ENCODE measurements at places on chromosomes 13 and 19. TPM values are rescaled to one million over a fixed set of nuclear protein-coding genes. Genes with fewer than 3 reads are reported as not detected.

Gene DNAAF3
- 2.4 TPM for total RNA-seq

Gene TUBA3C
- not detected for total RNA-seq

Gene ACP7
- not detected for total RNA-seq

Gene CDX2
- 1.1 TPM for total RNA-seq

Gene KLK3
- not detected for total RNA-seq

Gene SMIM7
- total RNA-seq, result 81.0 TPM

Gene ZNF433
- total RNA-seq, result 4.5 TPM

Gene KLHL1
- total RNA-seq, result not detected

Gene PALM
- 349 TPM for total RNA-seq

Gene ARL11
- not detected for total RNA-seq

Gene BLVRB
- total RNA-seq, result 7.2 TPM

Gene SELENOV
- 9.9 TPM for total RNA-seq

Gene HRC
- total RNA-seq, result 26.6 TPM

Gene ITGBL1
- not detected for total RNA-seq

GRCh38 chr19:45069056-45069455 is 7.2 kb downstream of the ZNF296 start:
- peaks cover 4% of the 10 kb centered on the region for H3K4me1 ChIP-seq
- DNase-seq, result peak; percentile 46
- H3K27me3 ChIP-seq, result peaks cover 6% of the 10 kb centered on the region

DNA sequence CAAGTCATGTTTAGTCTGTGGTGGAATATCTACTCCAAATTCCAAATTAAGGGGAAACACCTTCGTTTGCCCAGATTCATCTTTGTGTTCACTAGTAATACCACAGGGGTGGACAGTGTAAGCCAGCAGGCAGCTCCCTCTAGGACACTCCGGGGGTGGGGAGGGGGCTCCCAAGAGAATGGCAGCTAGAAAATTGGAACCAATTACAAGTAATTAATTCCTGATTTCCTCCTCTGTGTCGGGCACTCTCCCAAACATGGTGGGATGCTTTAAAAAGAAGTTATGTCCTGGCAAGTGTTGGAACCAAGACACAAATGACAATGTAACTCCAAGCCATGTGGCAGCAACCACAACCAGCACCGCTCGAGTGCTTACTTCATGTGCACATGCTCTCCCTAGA is 5.9 kb downstream of the COL4A1 start:
- peaks cover 11% of the 10 kb centered on the region for H3K27me3 ChIP-seq
- no peak overlapping the region for H3K4me3 ChIP-seq
- no peaks in the 10 kb centered on the region for H3K36me3 ChIP-seq
- DNase-seq, result no peak
- H3K4me1 ChIP-seq, result peaks cover 29% of the 10 kb centered on the region

DNA sequence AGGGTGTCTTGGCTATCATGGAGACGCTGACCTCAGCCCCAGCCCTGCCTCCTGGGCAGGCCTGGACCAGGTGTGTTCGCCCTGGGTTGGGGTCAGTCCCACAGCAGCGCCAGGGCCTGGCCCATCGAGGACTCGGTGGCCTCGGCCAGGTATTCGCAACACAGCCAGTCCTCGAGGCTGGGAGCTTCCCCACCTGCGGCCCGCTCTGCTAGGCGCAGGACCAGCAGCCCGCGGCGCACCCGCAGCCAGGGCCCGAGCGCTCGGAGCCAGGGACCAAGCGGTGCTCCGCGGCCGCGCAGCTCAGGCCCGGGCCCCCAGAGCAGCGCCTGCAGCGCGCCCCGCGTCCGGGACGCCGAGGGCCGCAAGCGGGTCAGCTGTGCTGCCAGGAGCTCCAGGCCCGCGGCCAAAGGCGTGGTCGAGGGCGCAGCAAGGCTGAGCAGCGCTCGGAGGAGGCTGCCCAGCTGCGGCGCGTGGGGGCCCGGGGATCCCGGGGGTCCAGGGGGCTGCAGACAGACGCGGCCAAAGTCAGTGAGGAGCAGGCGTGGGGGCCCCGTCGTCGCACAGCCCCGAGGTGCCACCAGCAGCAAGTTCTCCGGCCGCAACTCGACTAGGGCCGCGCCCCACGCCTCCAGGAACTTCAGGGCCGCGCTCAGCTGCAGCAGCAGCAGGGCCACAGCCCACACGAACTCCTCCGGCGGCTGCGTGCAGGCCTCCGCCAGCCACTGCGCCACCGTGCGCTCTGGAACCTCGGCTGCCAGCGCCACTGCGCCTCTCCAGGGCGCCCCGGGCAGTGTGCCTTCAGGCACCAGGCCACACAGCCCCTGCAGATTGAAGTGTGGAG is 6.2 kb downstream of the PEAK3 start:
- DNase-seq, result no peak
- H3K4me1 ChIP-seq, result peaks cover 13% of the 10 kb centered on the region
- H3K4me3 ChIP-seq, result no peak overlapping the region
- H3K36me3 ChIP-seq, result no peaks in the 10 kb centered on the region

- no peak overlapping the region for H3K27ac ChIP-seq
- H3K4me1 ChIP-seq, result no peaks in the 10 kb centered on the region
- peaks cover 5% of the 10 kb centered on the region for H3K36me3 ChIP-seq
- H3K4me3 ChIP-seq, result no peak overlapping the region
- H3K27me3 ChIP-seq, result no peaks in the 10 kb centered on the region
These were observed 99.0 kb upstream of the TSHZ3 start for GRCh38 chr19:31448221-31448657.

DNA sequence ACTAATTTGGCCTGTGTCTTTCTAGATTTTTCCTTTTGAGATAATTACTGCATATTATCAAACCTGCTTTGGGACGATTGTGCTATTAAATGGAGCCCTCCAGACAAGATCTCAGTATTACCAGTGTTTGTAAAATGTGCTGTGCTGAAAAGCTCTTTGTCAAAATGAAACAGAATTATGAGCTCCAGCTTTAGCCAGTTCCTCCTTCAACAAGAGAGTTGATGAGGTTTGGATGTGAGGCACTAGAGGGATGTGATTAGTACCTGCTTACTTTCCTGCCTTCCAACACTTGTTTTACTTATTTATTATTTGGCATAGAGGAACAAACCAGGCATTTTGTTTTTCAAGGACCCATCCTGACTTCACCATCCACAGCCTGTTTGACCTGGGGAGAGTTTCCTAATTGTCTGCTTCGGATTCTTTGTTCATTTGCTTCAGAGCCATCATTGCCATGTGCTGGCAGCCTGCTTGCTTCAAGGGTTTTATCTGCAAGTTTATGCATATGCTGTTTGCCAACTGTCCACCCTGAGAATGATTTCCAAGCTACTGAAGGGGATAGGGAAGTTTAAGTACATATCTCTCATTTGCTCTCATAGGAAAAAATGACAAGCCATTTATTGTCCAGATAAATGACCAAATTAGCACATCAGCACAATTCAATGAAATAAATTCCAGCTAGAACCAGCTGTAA is 32.9 kb upstream of the CPB2 start:
- no peaks in the 10 kb centered on the region for H3K27me3 ChIP-seq
- H3K27ac ChIP-seq, result no peak overlapping the region
- H3K36me3 ChIP-seq, result no peaks in the 10 kb centered on the region
- H3K4me3 ChIP-seq, result no peak overlapping the region
- H3K4me1 ChIP-seq, result no peaks in the 10 kb centered on the region

- no peak overlapping the region for H3K4me3 ChIP-seq
- no peaks in the 10 kb centered on the region for H3K4me1 ChIP-seq
- no peak overlapping the region for H3K27ac ChIP-seq
- H3K27me3 ChIP-seq, result no peaks in the 10 kb centered on the region
These were observed 86.7 kb downstream of the ZNF100 start for GRCh38 chr19:21680671-21681070.

DNA sequence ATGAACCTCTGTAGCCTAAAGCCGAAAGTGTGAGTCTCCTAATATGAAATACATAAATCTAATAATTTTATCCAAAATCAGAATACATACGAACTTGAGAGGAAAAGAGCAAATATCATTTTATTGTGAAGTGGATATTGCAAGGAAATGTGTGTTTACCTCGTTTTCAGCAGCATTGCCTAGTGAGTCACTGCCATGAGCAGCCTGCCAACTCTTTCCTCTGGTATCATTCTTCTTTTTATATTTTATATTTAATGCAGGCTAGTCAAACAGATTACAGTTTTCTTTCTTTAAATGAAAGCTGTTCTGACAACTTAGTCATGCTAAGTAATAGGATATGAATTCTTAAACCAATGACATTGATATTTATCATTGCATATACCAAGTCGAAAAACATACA is 44.2 kb downstream of the EDNRB start:
- no peak overlapping the region for H3K27ac ChIP-seq
- H3K27me3 ChIP-seq, result no peaks in the 10 kb centered on the region
- H3K4me1 ChIP-seq, result no peaks in the 10 kb centered on the region
- DNase-seq, result no peak

GRCh38 chr13:48709213-48709612 is 55.5 kb downstream of the CYSLTR2 start:
- no peak overlapping the region for H3K27ac ChIP-seq
- H3K36me3 ChIP-seq, result peaks cover 3% of the 10 kb centered on the region
- no peak for DNase-seq
- H3K4me3 ChIP-seq, result no peak overlapping the region
- no peaks in the 10 kb centered on the region for H3K4me1 ChIP-seq

GRCh38 chr13:24220086-24220703 is 59.7 kb downstream of the SPATA13 start:
- peaks cover 7% of the 10 kb centered on the region for H3K27me3 ChIP-seq
- no peak overlapping the region for H3K27ac ChIP-seq
- DNase-seq, result no peak
- no peaks in the 10 kb centered on the region for H3K36me3 ChIP-seq
- H3K4me3 ChIP-seq, result no peak overlapping the region

DNA sequence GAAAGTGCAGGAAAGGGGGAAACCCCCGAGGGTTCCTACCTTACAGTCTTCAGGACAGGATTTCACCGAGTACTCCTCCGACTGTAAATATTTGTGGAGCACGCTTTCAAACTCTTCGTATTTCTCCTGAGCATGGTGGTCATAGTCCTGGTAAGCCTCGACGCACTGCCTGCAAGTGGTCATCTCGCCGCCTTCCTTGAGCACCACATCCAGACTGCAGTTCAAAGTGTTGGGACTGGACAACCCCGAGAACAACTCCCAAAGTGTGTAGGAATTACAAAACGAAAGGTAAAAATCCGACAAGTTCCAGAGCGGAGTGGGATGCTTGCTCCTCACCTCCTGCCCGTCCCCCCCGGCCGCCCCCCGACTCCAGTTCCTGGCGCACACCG is 349.7 kb downstream of the LIG4 start:
- no peak for DNase-seq
- peaks cover 12% of the 10 kb centered on the region for H3K27me3 ChIP-seq
- H3K4me3 ChIP-seq, result peak overlapping the region; percentile 94
- peaks cover 12% of the 10 kb centered on the region for H3K4me1 ChIP-seq
- no peaks in the 10 kb centered on the region for H3K36me3 ChIP-seq

DNA sequence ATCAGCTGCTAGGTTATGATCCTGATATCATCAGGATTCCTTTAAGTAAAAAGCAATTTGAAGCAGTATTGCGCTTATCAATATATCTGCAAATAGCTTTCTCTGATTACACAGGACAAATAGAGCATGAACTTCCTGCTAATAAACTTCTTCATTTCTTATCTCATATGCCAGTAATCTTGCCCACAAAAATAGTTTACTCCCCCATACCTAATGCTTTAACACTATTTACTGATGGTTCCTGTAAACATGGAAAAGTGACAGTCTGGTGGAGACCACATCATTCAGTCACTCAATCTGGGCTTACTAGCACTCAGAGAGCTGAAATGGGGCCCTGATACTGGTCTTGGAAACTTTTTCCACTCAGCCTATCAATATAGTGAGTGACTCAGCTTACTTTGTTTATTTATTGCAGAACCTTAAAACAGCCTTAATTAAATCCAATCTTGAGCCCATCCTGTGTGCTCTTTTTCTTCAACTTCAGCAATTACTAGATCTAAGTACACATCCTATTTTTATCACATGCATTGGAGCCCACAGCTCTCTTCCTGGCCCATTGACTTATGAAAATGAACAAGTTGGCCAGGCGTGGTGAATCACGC is 1464.3 kb downstream of the UQCRFS1 start:
- peaks cover 18% of the 10 kb centered on the region for H3K36me3 ChIP-seq
- H3K4me3 ChIP-seq, result no peak overlapping the region
- no peaks in the 10 kb centered on the region for H3K4me1 ChIP-seq
- no peak for DNase-seq

- no peaks in the 10 kb centered on the region for H3K4me1 ChIP-seq
- no peaks in the 10 kb centered on the region for H3K27me3 ChIP-seq
- no peak for DNase-seq
- no peaks in the 10 kb centered on the region for H3K36me3 ChIP-seq
- H3K27ac ChIP-seq, result peak overlapping the region; percentile 43
- H3K4me3 ChIP-seq, result no peak overlapping the region
These were observed 27.6 kb upstream of the NEK3 start for GRCh38 chr13:52187029-52187423.

- H3K27me3 ChIP-seq, result peaks cover 2% of the 10 kb centered on the region
- no peaks in the 10 kb centered on the region for H3K4me1 ChIP-seq
- no peaks in the 10 kb centered on the region for H3K36me3 ChIP-seq
- no peak overlapping the region for H3K4me3 ChIP-seq
- no peak for DNase-seq
- no peak overlapping the region for H3K27ac ChIP-seq
These were observed 70.0 kb downstream of the INSR start for GRCh38 chr19:7224209-7224686.

DNA sequence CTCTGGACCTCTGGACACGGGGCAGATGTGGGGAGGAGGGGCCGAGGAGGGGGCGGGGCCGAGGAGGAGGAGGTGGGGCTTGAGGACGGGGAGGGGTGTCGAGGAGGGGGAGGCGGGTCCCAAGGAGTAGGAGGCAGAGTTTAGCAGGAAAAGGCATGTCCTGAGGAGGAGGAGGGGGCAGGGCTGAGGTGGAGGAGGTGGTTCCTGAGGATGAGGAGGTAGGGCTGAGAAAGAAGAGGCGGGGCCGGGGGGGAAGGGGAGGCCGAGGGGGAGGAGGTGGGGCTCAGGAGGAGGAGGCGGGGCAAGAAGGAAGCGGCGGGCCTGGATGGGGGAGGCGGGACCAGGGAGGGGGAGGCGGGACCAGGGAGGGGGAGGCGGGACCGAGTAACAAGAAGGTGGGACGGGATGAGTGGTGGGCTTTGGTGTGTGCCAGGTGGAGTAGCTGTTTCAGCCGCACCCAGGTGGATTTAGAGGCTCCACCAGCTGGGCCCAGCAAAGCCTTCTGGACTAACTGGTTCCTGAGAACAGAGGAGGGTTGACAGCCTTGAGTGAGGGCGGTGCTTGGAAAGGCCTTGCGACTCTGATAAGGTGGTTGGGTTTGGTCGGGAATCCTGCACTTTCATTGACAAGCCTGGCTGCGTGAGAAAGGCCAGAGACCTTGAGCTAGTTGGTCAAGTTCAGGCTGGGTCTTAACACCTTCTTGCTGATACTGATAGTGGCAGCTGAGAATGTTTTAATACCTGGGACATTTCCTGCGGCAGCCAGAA is 7.7 kb downstream of the TECR start:
- no peak overlapping the region for H3K4me3 ChIP-seq
- H3K36me3 ChIP-seq, result no peaks in the 10 kb centered on the region
- peaks cover 2% of the 10 kb centered on the region for H3K27me3 ChIP-seq
- peaks cover 2% of the 10 kb centered on the region for H3K4me1 ChIP-seq
- peak; percentile 60 for DNase-seq

GRCh38 chr19:13597640-13598039 is 91.4 kb upstream of the CACNA1A start:
- H3K36me3 ChIP-seq, result no peaks in the 10 kb centered on the region
- DNase-seq, result peak; percentile 58
- peaks cover 3% of the 10 kb centered on the region for H3K4me1 ChIP-seq

- H3K27me3 ChIP-seq, result peaks cover 12% of the 10 kb centered on the region
- H3K36me3 ChIP-seq, result no peaks in the 10 kb centered on the region
- H3K4me3 ChIP-seq, result peak overlapping the region; percentile 90
These were observed 1.7 kb upstream of the ZNF446 start for GRCh38 chr19:58474291-58474996.

Measured in glutamatergic neuron (in vitro differentiated cells).